ENCODE measurements at places on chromosomes 7 and 10.

GRCh38 chr10:23063973-23064812 lies 31.2 kb upstream of the MSRB2 start:
- no peak for DNase-seq

GRCh38 chr7:114414156-114415063 lies at the start of gene FOXP2:
TSS of gene FOXP2 (plus strand) at chr7:114414815. CDS start at chr7:114426512, 11,697 bp downstream.
- DNase-seq, result no peak

DNA sequence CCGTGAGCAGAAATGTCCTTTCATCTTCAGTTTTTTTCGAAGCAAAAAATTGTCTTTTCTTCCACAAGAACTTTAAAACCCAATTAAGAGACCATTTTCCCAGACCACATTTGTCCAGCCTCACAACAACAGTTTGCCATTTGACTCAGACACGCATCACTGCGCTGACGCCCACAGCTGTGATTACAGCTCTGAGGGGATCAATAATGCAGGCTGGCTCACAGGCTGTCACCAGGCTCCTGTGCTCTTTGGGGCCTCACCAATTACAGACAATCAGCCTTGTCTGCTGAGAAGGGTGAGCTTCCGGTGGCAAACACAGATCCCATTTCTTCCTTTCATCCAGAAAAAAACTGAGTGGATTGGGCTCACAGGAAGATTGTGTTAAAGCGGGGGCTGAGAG lies 33.3 kb downstream of the DDC start:
- DNase-seq, result no peak

GRCh38 chr10:48976196-48976595 lies 36.6 kb upstream of the LRRC18 start:
- no peak for DNase-seq

Measured in C1 segment of cervical spinal cord (tissue), 14 donors.